ENCODE measurements at places on chromosomes 7 and 10.

- no peak for DNase-seq
These were observed 266.3 kb downstream of the BICC1 start for GRCh38 chr10:58778966-58779365.

DNA sequence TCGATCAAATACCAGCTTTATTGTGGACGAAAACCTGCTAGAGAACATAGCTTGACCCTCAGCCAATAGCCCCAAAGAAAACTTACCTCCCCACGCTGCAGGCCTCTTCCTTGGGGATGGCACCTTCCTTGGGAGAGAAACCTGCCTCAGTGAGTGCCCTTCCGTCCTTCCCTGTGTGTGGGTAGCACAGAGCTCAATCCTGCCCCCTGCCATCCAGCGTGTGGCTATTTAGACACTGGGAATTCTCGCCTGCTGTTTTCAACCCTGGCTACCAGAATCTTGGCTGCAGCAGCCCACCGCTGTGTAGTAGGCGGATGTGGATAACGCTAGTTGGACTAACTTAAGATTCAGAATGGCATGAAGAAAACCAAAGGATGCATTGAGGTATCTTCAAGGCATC is 238.2 kb downstream of the TEX36 start:
- no peak for DNase-seq

- DNase-seq, result no peak
These were observed 15.8 kb downstream of the ZNF25 start for GRCh38 chr10:37960591-37961137.

DNA sequence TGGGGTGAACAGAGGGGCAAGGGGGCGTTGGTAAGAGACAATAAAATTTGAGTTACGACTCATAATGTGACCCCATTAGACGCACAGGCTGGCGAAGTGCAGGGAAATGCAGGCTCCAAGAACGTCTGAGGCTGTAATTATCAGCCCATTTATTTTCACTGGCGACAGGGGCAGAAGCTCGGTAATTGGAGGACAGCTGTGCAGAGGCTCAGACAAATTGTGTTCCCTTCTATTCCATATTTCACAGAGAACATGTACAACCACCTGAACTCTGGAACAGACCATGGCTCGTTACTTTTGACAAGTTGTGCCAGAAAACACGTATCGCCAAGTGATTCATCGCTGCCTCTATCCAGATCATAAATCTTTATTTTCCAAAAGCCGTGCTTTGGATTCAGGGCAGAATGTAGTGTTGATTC is 137.3 kb upstream of the FRMD4A start:
- DNase-seq, result no peak

DNA sequence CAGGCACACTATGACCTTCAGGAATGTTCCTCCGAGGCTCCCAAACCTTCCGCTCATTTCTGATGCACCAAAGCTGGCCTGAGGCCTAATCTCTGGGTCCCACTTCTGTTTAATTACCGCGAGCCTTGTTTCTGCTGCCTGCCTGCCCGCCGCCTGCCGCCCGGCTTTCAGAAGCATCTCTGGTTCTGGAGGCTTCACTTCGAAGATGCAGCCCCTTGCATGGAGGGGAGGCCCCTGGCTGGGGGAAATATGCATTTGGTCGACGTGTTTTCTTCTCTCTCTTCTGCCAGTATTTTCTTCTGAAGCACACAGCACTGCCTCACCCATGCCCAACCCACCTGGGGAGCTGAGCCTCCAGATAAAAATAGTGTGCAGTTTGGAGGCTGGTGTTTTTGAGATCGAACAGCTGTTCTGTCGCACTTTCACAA is 166.9 kb downstream of the PAXIP1 start:
- DNase-seq, result no peak

DNA sequence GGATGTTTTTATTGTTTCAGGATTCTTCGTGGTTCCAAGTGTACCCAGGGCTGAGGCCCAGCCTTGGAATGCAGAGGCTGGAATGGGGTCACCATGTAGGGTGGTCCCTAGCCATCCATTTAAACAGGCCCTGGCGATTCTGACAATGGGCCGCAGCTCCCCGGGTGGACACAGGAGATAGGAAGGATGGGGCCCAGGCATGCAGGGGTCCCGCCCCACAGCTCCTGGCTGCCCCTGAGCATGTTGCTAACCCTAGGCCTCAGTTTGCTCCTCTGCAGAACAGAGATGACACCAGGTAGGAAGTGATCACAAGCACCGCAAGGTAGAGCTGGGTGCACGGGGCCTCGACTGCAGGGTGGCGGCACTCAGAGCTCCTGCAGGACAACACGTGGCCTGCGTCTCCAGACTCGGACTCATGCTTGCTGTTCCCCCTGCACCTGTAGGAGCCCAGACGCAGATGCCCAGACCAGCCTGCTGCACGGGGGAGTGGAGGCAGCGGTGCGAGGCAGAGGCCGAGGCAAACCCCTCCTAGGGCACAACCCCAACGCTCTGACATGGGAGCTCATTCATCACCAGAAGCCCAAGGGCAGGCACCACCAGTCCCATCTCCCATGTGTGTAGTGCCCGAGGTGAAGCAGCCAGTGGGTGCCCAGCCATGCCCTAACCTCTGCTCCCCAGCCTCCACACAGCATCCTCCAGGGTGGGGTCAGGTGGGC is 25.5 kb downstream of the VIPR2 start:
- DNase-seq, result no peak

- DNase-seq, result no peak
These were observed 8.4 kb downstream of the SORBS1 start for GRCh38 chr10:95552679-95553342.

GRCh38 chr7:2715341-2716231 is 27.6 kb downstream of the AMZ1 start:
- peak; percentile 55 for DNase-seq

- no peak for DNase-seq
These were observed 27.7 kb upstream of the VIPR2 start for GRCh38 chr7:159172400-159172799.

GRCh38 chr10:58588673-58589265 is 76.1 kb downstream of the BICC1 start:
- DNase-seq, result peak; percentile 17

DNA sequence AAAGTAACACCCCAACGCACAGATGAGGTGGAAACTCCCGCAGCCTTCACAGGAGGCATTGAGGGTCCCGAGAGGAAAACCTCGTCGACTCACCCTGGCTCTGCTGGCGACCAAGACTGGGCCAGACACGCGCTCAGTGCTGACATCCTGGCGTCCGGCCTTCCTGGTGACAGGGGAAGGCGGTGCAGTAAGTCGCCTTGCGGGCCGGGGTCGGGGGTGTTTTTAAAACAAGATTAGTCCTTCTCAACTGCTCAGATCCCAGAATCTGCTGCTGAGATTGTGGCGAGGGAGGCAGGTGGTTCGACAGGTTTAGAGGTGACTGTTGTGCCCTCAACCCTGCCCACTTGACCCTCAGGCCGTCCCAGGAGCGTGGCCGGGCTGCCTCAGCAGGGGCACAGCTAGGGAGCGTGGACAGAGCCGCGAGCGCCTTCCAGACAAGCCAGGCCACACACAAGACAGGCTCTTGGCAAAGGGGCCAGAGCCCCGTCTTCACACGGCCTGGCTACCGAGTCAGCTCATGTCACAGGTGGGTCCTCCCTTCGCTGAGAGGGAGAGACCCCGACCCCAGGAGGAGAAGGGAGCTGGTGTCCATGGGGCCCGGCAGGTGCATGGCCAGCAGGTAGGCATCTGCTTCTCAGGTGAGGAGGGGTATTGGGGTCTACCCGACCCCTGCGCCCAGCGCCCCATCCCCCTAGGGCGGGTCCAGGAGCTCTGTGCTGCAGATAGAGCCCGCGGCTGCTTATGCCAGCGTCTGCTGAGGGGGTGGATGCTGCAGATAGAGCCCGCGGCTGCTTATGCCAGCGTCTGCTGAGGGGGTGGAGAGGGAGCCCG is 81.6 kb downstream of the DNAJB6 start:
- DNase-seq, result no peak

DNA sequence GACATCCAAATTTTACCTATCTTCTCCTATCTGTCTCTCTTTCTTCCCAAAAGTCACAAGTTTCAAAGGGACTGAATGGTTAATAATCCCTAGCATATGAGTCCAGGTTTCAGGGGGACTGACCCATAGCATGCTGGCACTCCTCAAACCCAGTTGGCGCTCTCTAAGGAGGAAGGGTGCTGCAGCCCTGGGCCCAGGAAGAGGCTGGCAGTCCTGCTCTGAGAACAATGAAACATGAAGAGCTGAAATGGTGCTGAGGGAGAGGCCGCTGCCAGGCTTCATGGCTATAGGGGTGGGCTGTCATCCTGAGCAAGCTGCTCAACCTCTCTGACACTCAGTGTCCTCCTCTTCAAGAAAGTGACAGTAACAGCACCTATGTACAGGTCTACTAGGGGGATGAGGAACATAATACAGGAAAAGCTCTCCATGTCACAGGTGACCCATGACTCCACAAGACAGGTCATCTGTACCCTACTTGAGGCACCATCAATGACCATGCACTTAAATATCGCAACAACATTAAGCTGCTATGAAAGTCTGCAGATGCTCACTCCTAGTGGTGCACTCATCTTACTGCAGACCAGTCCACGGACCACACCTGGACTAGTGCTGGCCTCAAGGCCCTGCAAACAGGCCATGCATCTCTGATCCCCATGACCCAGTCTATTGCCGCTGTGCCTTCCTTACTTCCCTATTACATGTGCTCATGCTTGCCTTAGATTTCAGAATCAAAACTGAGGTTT is 17.0 kb downstream of the COBL start:
- no peak for DNase-seq

DNA sequence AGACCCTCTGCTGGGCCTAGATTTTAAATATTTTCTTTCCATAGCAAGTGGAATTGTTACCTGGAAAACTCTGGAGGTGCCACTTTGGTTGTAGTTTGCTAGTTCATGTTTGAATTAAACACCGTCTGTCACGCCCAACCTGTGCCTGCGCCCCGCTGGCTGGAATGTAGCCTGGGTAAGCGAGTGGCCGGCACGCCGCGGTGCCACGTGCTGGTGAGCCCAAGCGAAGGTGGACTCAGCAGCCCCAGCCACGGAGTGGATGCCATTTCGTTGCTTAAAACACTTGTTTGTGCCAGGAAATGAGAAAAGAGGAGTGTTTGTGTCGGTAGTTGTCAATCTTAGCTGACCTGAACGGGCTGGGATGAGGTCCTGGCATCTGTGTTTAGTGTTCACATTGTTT is 2.7 kb downstream of the GET4 start:
- DNase-seq, result no peak

GRCh38 chr7:43658718-43659548 is 70.4 kb downstream of the COA1 start:
- peak; percentile 58 for DNase-seq

DNA sequence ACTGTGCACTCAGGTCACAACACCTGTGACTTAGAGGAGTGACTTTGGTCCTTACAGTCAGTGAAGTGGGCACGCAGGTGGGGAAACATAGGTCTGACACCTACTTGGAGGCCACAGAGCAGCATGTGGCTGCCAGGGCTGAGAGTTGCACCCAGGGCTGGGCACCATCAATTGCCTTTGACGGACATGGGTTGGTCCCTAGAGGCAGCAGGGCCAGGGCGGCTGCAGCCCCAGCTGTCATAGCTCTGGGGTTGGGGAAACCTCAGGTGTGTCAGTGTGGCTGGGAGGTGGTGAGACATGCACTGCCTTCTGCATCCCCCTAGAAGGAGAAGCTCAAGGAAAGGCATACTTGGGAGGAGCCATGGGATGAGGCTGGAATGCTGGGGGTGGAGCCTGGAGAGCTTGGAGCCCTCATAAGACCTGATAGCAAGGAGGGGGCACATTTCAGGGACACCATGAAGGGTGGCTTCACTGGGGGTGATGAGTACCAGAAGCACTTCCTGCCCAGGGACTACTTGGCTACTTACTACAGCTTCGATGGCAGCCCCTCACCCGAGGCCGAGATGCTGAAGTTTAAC is at the start of gene INMT:
INMT (plus strand) TSS at position 440 of the 578 bp plus-strand sequence; CDS start at position 456, 16 bp downstream.
- no peak for DNase-seq

DNA sequence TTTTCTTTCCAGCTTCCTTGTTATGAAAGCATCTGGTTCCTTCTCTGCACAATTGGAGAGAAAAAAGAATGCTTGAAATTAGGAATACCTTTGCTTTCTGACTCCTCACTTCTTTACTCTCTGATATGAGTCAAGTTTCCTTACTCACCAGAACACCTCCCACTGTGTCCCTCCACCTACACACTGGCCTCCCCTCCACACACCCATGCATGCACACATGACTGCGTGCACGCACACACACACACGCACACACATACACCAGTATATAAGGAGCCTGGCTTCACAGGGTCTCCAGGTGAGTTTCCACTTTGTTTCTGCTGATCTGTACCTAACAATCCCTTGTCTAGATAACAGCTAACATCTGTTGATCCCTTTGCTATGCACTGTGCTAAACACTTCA is 11.4 kb upstream of the PTER start:
- no peak for DNase-seq

- no peak for DNase-seq
These were observed 54.9 kb upstream of the ABCB5 start for GRCh38 chr7:20560325-20561180.

- DNase-seq, result no peak
These were observed 10.6 kb downstream of the SFMBT2 start for GRCh38 chr10:7400068-7400715.

DNA sequence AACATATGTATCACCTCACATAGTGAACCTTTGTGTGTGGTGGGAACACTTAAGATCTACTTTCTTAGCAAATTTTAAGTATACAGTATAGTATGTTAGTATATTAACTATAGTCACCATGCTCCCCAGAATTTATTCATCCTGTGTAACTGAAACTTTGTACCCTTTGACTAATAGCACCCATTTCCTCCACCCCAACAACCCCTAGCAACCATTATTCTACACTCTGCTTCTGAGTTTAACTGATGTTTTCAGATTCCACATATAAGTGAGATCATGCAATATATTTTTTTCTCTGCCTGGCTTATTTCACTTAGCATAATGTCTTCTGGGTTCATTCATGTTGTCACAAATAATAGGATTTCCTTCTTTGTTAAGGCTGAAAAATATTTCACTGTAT is 6.9 kb upstream of the VWDE start:
- no peak for DNase-seq

DNA sequence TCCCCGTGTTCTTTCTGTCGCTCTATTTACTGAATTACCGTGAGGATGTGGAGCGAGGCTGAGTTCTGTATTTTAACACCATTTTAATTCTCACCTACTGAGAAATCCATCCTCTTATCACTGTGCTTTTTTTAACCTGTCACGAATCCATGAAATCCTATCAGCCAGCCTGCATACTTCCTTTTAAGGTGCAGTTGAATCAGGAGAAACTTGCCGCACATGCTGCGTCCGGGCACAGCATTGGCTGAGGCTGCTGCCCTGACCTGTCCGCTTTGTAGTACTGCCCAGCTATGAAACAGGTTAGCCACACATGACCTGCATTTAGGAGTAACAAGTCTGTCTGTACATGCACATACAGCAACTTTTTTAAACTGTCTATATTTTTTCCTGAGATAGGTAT is 82.5 kb downstream of the EGFR start:
- DNase-seq, result no peak

DNA sequence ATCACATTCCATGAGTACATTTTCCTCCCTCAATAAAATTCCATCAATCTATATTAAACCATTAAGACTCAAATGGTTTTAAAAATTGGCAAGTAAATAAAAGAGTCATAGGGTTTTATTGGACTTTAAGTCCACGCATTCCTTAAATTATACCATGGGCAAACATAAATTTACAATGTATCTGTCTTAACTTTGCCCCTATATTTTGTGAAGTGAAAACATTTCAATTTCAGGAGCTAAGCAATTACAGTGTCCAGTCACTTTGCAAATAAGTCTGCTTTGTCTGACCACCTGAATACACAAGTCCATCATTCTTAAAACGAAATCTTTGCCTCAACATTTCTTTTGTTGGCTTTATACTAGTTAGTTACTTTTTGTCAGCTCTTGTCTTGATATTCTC is 197.5 kb upstream of the SEMA3D start:
- no peak for DNase-seq

- no peak for DNase-seq
These were observed 90.4 kb upstream of the IGFBP3 start for GRCh38 chr7:46011501-46011900.
